ENCODE measurements at places on chromosomes 7 and 10.
A peak's percentile ranks its signal among the peaks of the same experiment; 100 is the strongest.

GRCh38 chr10:29888321-29888720 lies 171.1 kb downstream of the JCAD start:
- no peak for DNase-seq

DNA sequence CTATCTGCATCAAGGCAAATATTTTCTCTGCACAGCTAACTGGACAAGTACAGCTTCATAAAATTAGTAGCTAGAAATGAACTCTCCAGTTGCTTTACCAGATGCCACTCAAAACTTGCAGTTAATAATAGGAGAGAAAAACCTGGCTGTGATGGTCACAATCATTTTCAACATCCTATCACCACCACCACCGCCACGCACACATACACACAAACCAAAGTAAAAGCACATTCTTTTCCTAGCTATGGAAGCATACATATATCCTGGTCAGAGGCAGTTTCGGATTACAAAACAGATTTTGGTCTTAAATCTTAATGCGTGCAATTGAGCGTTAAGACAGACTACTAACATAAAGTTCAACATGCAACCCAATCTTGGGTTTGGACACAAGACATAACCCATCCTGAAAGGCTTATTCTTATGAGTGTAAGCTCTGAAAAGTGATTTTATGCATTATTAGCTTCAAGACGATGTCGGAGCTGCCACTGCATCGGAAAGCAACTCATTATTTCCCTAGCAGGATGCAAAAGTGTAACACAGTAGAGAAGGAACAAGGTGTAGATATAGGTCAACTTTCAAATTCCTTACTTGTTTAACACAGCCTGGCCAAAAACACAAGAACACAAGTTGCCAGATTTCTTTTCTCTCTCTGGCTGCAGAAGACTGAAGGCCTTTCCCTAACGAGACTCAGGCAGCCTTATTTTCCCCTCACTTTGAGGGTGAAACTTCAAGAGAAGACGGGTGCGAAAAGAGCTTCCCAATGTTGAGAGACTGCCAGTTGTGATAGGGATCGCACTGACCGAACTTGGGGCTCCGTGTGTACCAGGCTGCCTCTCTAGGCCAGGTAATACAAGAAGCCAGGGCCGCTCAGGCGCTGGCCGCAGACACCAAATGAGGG lies 1.2 kb downstream of the CACUL1 start:
- no peak for DNase-seq

DNA sequence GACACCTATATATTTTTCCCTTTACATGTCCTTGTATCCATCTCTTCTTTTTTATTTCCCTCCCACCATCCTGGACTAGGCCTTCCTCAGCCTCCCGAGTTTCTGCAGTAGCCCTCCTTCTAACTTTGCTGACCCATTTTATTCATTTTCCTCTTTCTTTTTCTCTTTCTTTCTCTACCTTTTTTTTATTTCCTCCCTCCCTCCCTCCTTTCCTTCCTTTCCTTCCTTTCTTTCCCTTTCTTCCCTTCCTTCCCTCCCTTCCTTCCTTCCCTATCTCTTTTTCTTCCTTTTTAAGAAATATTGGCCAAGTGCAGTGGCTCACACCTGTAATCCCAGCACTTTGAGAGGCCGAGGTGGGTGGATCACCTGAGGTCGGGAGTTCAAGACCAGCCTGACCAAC lies 9.7 kb upstream of the CAMK2G start:
- DNase-seq = no peak

- no peak for DNase-seq
These were observed 255.7 kb downstream of the TNS3 start for GRCh38 chr7:47326220-47326619.

DNA sequence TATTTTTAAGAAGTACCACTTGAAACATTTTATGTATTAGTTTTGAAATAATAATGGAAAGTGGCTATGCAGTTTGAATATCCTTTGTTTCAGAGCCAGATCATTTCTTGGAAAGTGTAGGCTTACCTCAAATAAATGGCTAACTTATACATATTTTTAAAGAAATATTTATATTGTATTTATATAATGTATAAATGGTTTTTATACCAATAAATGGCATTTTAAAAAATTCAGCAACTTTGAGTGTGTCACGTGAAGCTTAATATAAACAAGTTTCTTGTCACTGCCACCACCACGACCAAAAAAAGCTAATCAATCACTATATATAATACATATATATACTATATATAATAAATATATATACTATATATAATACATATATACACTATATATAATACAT lies 4.8 kb downstream of the IL6 start:
- no peak for DNase-seq

- DNase-seq = no peak
These were observed 58.2 kb downstream of the DIP2C start for GRCh38 chr10:631266-631665.

GRCh38 chr10:104663076-104663475 lies 22.0 kb downstream of the SORCS3 start:
- no peak for DNase-seq

DNA sequence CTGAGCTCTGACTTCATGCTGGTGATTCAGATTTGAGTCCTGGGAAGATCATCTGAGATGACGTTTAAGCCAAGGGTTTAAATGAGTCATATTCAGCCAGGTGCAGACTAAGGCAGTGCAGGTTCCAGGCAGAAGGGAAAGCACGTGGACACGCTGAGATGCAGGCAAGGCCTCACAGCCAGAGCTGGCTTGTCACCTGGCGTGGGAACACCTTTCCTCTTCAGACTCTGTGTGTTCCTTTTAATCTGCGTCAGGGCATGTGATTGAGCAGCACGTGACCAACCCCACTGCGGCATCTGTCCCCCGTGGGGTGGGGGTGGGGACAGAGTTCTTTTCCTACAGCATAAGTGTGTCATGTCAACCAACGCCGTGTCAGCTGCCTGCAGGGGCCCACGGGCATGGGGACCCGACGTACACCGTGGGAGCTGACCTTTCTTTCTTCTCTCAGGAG lies 10.7 kb upstream of the IDI2 start:
- DNase-seq = no peak

- DNase-seq = no peak
These were observed 8.2 kb upstream of the DDIT4 start for GRCh38 chr10:72265508-72265907.

- no peak for DNase-seq
These were observed 141.3 kb downstream of the JMJD1C start for GRCh38 chr10:63324495-63324854.

DNA sequence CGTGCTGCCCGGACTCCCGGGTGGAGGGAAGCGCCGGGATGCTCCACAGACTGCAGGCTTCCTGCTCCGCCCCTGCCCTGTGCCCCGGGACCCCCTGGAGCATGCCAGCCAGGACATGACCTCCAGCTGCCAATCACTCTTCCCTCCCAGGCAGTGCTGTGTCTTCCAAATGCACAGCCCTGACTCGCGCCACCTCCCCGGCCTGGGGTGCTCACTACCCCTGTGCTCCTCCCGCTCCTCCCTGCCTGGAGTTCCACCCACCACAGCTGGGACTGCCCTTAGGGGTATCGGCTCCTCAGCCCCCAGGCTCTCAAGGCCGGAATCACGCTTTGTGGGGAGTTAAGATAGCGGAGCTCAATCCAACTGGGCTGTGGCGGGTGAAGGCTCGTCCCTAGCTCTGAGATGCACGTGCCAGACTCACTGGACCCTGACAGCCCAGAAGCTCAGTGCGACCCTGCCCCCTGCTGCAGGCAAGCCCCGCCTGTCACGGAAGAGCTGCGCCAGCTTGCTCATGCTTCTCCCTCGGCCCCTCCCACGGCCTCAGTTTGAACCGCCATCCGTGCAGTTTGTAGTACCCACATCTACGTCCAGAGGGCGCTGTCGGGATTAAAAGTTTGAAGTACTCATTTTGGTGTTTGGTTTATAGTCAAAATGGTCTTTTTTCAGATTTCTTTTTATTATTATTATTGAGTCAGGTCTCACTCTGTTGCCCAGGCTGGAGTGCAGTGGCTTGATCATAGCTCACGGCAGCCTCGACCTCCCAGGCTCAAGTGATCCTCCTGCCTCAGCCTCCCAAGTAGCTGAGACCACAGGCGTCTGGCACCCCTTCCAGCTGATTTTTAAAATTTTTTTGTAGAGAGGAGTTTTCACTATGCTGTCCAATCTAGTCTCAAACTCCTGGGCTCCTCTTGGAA lies 142.5 kb upstream of the TCERG1L start:
- peak; percentile 28 for DNase-seq

GRCh38 chr10:33460505-33461294 lies 126.2 kb upstream of the NRP1 start:
- DNase-seq = no peak

- DNase-seq = no peak
These were observed 17.1 kb upstream of the ING3 start for GRCh38 chr7:120933475-120933874.

DNA sequence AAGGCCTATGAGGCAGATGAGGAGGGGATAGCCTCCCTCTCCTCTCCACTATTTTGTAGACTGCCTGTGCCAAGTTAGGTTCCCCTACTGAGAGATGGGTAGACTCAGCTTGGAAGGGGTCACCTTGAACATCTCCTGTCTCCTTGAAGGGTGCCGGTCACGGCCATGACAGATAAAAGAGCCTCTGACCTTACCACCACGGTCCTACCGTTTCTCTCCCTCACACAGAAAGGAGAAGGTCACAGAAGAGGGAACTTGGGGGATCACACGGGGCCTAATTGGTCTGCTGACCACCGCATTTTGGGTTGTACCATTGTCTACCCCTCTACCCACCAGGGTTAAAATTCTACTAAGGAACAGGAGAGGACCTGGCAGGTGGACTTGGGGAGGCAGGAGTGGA lies 17.0 kb downstream of the PRSS2 start:
- no peak for DNase-seq

DNA sequence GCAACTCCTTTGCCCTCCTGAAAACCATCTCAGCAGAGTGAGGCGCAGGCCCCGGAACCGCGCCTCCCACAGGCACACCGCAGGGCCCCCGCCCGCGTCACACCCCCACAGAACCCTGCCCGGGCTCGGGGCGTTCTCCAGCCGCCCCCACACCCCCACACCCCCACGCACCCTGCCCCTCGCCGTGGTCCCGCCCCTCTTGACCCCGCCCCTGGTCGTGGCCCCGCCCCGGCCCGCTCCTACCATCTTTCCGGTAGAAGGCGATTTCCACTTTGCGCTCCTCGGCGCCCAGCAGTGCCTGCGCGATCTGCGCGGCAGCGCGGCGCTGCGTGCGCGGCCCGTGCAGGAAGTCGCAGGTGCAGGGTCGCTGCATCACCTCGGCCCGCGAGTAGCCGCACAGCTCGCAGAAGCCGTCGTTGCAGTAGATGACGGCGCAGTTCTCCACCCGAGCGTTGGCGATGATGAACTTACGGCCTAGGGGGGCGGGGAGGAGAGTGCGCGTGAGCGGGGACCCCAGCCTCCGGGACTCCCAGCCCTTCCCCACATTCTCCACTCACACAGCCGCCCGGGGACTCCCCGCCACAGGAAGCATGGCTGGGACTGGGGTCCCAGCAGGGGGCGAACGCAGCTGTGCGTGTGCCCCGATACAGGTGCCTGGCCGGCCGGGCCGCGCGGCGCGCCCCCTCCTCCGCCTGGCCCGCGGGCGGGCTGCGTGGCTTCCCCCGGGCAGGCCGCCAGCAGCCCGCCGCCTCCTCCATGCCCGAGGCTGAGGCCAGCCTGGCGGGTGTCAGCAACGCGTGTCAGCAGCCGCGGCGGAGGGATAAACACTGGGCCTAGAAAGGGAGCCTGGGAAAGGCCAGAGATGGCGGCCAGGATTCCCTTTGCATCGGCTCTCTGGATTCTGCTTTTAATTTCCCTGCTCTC lies 3.4 kb downstream of the KCNH2 start:
- peak; percentile 69 for DNase-seq

DNA sequence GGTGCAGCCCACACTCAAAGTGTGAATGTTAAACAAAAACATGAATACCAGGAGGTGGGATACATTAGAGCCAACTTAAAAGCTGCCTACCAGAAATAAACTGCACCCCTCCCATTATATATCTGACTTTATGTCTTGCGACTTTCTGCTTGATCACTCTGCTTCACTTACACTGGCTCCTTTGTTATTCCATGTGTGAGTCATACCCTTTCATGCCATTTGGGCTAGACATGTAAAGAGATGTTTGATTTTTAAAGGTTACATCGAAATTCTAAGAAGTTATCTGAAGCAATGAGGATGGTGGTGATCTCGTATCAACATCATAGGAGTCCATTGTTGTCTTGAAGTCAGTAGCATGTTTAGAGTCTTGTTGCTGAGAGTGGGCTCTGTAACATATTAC lies 31.6 kb upstream of the ETV1 start:
- no peak for DNase-seq

GRCh38 chr7:17988141-17988540 lies 39.5 kb downstream of the PRPS1L1 start:
- no peak for DNase-seq

GRCh38 chr7:141452911-141453310 lies 98.3 kb upstream of the AGK start:
- DNase-seq = no peak

GRCh38 chr10:99674762-99675161 lies 15.5 kb downstream of the ENTPD7 start:
- DNase-seq = no peak

GRCh38 chr7:118349604-118350003 lies 125.1 kb downstream of the ANKRD7 start:
- no peak for DNase-seq

DNA sequence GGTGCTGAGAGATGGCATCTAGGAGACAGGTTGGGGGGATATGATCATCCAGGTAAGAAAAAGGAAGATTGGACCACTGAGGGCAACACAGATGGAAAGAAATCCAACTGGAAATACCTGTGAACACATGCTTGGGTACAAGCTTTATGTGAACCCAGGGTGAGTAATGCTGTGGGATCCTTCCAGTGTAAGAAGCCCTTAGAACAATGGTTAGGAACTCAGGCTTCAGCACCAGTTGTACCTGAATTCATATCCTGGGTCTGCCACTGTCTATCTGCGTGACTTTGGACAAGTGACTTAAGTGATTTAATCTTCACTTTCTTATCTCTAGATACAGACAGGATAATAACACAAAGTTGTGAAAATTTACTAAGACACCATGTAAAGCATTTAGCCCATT lies 131.0 kb downstream of the ST7 start:
- DNase-seq = no peak

- no peak for DNase-seq
These were observed 470.3 kb downstream of the AUTS2 start for GRCh38 chr7:70068531-70068930.

DNA sequence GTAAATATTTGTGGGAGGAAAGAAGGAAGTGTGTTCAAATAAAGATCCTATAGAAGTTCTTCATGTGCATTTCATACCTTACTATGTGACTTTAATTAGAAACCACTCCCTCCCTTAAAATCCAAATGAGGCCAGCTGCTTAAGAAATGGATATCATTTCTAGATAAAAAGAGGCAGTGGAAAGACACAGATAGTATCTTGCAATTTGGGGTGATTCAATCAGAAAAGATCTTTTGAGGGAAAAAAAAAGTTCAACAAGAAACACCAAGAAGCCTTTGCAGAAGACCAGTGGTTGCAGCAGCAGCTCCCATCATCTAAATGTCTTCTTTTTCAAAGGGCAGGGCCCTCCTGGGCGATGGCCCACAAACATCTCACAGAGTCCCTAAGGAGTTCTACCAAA lies 200.1 kb downstream of the LRRN3 start:
- DNase-seq = no peak

GRCh38 chr7:140899883-140900282 lies 24.8 kb downstream of the BRAF start:
- DNase-seq = no peak
